ENCODE measurements at places on chromosomes 4 and X.

DNA sequence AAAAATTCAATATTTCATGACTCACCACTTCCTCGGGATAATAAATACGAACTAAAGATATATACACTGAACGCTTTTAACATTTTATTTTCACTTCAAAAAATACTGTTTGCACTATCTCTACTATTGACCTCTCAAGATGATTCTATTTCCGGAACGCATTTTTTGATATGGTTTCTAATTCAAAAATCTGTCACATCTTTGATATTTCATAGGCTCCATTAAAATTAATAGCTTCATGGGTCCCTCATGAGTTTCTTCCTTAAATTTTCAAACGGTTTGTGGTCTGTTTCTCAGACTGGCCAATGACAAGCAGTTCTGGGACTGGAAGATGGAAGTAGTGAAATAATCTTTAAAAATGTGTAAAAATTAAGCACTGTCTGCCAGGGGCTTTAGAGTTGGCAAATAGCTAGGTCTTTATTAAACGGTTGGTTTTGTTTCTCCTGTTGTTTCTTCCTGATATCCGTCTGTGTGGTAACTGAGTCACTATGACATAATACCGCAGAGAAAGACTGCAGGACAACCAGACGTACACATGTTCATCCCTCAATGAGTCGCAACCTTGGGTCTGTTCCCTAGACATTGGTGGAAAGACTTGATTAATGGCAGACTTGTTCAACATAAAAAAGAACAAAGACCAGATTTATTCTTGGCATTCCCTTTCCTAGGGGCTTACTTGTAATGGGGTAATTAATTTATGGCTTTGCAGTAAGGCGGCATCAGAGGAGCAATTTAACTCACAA, 133.8 kb downstream of the PALLD start:
- peaks cover 56% of the 10 kb centered on the region for H3K27me3 ChIP-seq
- DNase-seq, result no peak
- no peak overlapping the region for H3K27ac ChIP-seq
- H3K36me3 ChIP-seq, result no peaks in the 10 kb centered on the region
- H3K4me3 ChIP-seq, result no peak overlapping the region

DNA sequence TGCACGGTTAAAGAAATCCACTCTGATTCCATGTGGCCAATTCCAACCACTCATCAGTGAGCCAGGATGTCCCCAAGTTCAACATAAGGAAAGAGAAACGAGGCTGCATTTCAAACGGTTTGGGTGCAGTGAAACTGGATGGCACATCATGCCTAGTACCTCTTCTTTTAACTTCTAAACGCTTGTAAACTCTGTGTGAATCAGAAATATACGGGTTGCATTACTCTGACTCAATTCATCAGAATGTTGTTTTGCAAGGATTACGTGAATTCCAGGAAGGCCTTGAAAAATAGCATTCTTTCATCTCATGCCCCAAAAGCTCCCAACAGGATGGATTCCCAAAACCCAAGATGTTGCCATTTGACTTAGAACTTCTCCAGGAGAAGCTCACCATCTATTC, 270.4 kb downstream of the LDB2 start:
- H3K4me1 ChIP-seq, result no peaks in the 10 kb centered on the region
- H3K27ac ChIP-seq, result no peak overlapping the region
- H3K36me3 ChIP-seq, result no peaks in the 10 kb centered on the region
- peaks cover 2% of the 10 kb centered on the region for H3K27me3 ChIP-seq

DNA sequence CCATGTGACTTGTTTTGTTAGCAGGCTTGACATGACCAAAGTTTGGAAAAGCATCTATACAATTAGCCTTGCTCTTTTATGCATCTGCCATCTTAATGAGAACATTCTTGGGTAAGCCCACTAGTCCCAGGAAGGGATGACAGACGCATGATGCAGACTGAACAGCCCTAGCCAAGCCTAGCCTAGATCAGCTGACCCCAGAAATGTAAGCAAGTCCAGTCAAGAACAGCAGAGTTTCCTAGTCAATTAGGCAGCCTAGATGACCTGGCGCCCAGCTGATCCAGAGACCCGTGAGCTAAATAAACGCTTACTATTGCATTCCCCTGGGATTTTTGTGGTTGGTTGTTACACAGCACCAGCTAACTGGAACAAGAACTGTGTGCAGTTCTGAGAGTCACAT, 457.9 kb downstream of the BCOR start:
- peaks cover 8% of the 10 kb centered on the region for H3K4me1 ChIP-seq
- no peaks in the 10 kb centered on the region for H3K27me3 ChIP-seq
- H3K36me3 ChIP-seq, result no peaks in the 10 kb centered on the region
- no peak for DNase-seq

DNA sequence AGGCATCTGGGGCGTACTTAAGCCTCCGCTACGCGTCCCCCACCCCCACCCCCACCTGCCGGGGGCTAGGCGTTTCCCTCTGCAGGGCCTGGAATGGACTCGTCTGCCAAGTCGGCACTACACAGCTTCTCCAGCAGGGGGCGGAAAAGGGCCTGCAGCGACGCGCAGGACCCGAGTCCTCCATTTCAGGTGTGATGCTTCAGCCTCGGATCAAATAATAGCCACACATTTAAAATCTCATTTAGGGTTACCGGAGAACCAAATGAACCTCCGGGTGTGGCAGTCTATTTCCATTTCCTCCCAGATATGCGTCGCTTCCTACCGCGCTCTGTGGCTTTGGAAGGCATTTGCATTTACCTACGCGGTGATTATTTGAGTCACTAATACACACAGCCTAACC, 2.9 kb downstream of the PAK3 start:
- H3K4me3 ChIP-seq, result no peak overlapping the region
- DNase-seq, result peak; percentile 79
- no peak overlapping the region for H3K27ac ChIP-seq
- H3K36me3 ChIP-seq, result no peaks in the 10 kb centered on the region
- H3K4me1 ChIP-seq, result peaks cover 15% of the 10 kb centered on the region

DNA sequence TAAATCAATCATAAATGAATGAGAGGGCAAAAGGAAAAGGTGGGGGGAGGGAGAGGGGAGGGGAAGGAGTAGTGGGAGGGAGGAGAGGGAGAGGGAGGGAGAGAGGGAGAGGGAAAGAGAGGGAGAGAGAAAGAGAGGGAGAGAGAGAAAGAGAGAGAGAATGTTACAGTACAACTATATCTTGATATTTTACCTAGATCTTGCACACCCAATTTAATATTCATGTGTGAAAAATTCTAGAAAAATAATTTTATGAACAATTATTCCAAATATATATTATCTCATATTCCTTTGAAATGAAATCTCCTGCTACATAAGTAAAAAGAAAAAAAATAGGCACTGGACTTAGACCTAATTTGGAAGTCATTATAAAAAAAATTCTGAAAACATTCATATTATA, 120.0 kb downstream of the SCLT1 start:
- no peaks in the 10 kb centered on the region for H3K27me3 ChIP-seq
- no peak for DNase-seq
- no peak overlapping the region for H3K4me3 ChIP-seq
- H3K36me3 ChIP-seq, result peaks cover 3% of the 10 kb centered on the region
- no peaks in the 10 kb centered on the region for H3K4me1 ChIP-seq

GRCh38 chrX:53918702-53919101, 125.6 kb downstream of the PHF8 start:
- no peaks in the 10 kb centered on the region for H3K27me3 ChIP-seq
- no peaks in the 10 kb centered on the region for H3K4me1 ChIP-seq
- no peak overlapping the region for H3K4me3 ChIP-seq
- no peak overlapping the region for H3K27ac ChIP-seq

GRCh38 chr4:7241597-7242125, 49.3 kb downstream of the SORCS2 start:
- H3K36me3 ChIP-seq, result no peaks in the 10 kb centered on the region
- DNase-seq, result no peak
- no peaks in the 10 kb centered on the region for H3K4me1 ChIP-seq
- H3K27me3 ChIP-seq, result peaks cover 2% of the 10 kb centered on the region
- H3K4me3 ChIP-seq, result no peak overlapping the region

DNA sequence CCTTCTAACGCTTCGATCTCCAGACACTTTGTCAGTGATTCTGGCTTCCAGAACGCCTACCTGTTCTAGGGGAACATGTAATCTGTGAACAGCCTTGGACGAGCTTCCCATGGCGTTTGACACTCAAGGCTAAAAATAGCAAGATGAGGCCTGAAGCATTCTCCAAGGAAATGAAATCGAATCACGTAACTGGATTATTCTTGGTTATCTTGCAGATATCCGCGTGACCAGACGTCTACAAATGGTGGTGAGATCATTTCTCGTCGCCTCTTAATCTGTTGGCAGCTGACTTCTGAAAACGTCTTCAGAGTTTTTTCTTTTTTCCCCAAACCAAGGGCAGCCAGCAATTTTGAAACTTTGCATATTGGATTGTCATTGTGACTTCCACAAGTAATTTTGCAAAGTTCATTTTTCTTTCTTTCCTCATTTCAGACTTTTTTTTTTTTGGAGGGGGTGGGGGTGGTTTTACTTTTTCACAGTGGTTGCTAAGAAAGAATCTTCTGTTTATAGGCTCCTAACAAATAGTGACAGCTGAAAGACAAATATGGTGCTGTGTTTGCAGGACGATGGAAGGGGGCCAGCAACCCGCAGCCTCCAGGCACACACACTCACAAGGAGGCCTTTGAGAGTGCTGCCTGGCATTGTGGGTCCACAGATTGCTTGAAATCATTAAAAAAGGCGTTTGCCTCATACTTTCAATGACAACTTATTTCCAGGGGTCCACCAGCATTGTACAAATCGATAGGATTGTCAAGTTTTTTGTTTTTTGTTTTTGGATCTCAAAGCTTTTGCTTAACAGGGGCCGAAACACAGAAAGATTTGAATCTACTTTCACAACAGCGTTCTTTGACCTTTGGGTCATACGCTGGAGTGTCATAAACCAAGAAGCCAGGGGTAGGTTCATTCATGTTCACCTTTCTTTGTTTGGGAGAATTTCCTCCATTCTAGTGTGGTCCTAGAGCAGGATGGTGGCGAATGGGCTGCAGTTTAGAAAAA, 32.4 kb upstream of the PDLIM3 start:
- H3K4me3 ChIP-seq, result no peak overlapping the region
- no peak for DNase-seq
- no peaks in the 10 kb centered on the region for H3K36me3 ChIP-seq
- peaks cover 6% of the 10 kb centered on the region for H3K27me3 ChIP-seq
- H3K4me1 ChIP-seq, result peaks cover 6% of the 10 kb centered on the region

DNA sequence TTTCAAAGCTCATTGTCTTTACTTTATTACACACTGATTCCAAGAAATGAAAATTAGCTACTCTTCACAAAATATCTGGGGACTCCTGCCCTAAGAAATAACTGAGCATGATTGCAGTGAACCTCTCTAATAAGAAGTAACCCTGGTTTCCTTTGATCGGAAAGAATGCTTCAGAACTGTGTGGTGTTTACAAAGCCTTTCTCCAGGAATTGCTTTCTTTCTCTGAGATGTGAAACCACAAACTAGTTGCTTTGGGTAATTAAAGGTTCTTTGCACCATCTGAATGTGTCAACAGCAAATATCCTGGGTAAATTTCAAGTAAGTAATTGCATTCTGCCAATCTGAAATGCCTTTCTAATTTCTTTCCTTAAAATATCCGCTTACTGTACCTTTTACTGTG, 292.9 kb upstream of the SLIT2 start:
- no peaks in the 10 kb centered on the region for H3K36me3 ChIP-seq
- H3K4me1 ChIP-seq, result no peaks in the 10 kb centered on the region
- no peak overlapping the region for H3K27ac ChIP-seq
- DNase-seq, result no peak
- no peaks in the 10 kb centered on the region for H3K27me3 ChIP-seq
- no peak overlapping the region for H3K4me3 ChIP-seq

- H3K27me3 ChIP-seq, result peaks cover 2% of the 10 kb centered on the region
- H3K4me1 ChIP-seq, result no peaks in the 10 kb centered on the region
- DNase-seq, result no peak
These were observed 53.3 kb downstream of the SCD5 start for GRCh38 chr4:82745173-82745842.

DNA sequence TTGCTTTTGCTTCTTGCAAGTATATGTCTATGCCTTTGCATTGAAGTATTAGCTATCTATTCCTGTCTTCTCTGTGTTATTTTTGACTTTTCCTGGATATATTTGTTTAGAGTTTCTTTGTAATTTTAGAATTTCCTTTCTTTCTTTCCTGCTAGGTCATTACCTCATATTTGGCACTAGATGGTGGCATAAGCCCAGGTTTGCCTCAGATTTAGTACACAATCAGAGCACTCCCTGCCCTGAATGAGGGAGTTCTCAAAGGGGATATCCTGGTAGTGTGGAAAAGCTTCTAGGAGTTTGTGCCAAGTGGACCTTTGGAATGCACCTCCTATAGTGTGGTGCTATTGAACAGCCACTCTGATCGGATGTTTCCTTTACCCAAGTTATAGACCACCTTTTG, 181.6 kb downstream of the UGT8 start:
- no peak overlapping the region for H3K4me3 ChIP-seq
- H3K4me1 ChIP-seq, result no peaks in the 10 kb centered on the region
- H3K36me3 ChIP-seq, result no peaks in the 10 kb centered on the region

DNA sequence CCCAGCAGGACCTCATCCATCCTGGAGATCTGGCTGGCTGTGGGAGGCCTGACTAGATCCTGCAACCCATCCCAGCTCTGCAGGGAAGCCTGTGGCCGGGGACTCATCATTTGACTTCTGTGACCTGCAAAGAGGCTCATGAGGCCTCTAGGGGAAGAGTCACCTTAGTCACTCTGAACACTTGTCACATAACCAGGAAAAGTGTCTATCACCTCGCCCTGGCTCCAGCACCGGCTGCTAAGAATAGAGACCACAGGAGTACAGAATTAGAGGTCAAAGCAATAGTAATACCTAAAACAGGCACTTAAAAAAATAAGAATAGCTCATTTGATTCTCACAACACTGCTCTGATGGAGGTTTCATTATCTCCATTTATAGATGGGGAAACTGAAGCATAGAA, 3.8 kb upstream of the NSG1 start:
- peaks cover 21% of the 10 kb centered on the region for H3K27me3 ChIP-seq
- no peak for DNase-seq
- H3K4me3 ChIP-seq, result no peak overlapping the region
- H3K36me3 ChIP-seq, result no peaks in the 10 kb centered on the region
- H3K27ac ChIP-seq, result no peak overlapping the region
- H3K4me1 ChIP-seq, result peaks cover 5% of the 10 kb centered on the region

- peaks cover 64% of the 10 kb centered on the region for H3K4me1 ChIP-seq
- no peaks in the 10 kb centered on the region for H3K27me3 ChIP-seq
- H3K4me3 ChIP-seq, result peak overlapping the region; percentile 67
- peak; percentile 29 for DNase-seq
These were observed 25.3 kb downstream of the STIM2 start for GRCh38 chr4:26885912-26886274.

DNA sequence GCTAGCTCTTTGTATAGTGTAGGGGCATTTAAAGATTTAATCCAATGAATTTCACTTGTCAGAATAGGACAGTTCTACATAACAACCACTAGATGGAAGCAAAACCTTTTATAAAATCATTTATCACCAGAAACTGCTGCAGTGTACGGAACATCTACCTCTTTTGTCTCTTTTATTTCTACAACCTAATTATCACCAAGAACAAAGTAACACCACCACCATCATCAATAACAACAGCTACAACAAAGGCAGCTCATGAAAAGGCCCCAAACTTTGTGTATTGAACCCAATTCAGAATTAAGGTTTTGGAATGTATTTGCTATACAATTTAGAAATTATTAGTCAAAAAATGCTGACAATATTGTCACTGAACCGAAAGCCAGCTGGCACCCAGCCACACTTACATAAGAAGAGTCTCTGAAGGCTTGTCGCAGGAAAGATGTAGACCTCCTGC, 260.9 kb upstream of the RPS6KA3 start:
- H3K27ac ChIP-seq, result no peak overlapping the region
- peaks cover 11% of the 10 kb centered on the region for H3K4me1 ChIP-seq
- no peaks in the 10 kb centered on the region for H3K36me3 ChIP-seq
- no peak overlapping the region for H3K4me3 ChIP-seq
- no peak for DNase-seq

- H3K36me3 ChIP-seq, result no peaks in the 10 kb centered on the region
- no peaks in the 10 kb centered on the region for H3K4me1 ChIP-seq
- peak; percentile 14 for DNase-seq
- H3K27me3 ChIP-seq, result peaks cover 5% of the 10 kb centered on the region
These were observed 214.0 kb upstream of the UGT8 start for GRCh38 chr4:114384629-114385028.
